Skin of body (tissue), 3 donors: ENCODE measurements at places on chromosomes 2 and 18.

- no peak for DNase-seq
These were observed 262.2 kb upstream of the KLHL29 start for GRCh38 chr2:23122681-23123215.

GRCh38 chr2:224428787-224429440 lies 27.0 kb upstream of the FAM124B start:
- no peak for DNase-seq

DNA sequence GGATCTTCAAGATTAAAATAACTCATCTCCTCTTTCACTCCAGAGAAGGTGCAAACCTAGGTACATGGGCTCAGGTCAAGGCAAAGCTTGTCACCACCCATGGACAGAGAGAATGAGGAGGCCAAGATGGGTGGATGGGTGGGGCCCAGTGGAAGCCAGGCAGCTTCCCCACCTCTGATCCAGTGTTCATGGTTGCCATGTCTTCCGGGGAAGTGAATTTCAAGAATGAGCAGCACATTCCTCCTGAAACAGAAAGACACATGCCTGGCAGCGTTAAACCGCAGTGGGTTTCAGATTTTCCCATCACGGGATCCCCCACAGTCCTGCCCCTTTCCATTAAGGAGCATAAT lies 301.7 kb downstream of the EIPR1 start:
- DNase-seq, result no peak

GRCh38 chr2:71303849-71304248 lies 27.7 kb upstream of the ZNF638 start:
- DNase-seq, result no peak

- DNase-seq, result no peak
These were observed 290.9 kb upstream of the SIX2 start for GRCh38 chr2:45300026-45300750.

DNA sequence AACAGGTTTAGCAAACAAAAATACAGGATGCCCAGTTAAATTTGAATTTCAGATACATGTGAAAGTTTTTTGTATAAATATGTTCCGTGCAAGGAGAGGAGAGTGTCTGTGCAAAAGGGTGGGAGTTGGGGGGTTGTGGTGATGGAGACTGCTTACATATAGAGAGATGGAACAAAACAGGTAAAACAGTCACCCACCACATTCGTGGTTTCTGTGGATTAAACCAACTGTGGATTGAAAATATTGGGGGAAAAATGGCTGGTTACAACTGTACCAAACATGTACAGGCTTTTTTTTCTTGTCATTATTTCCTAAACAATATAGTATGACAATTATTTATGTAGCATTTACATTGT lies 245.7 kb downstream of the TNS1 start:
- DNase-seq, result no peak

- DNase-seq, result no peak
These were observed 374.4 kb downstream of the PTPRM start for GRCh38 chr18:7941533-7941932.

GRCh38 chr2:79964966-79965365 lies 339.6 kb downstream of the LRRTM1 start:
- no peak for DNase-seq

DNA sequence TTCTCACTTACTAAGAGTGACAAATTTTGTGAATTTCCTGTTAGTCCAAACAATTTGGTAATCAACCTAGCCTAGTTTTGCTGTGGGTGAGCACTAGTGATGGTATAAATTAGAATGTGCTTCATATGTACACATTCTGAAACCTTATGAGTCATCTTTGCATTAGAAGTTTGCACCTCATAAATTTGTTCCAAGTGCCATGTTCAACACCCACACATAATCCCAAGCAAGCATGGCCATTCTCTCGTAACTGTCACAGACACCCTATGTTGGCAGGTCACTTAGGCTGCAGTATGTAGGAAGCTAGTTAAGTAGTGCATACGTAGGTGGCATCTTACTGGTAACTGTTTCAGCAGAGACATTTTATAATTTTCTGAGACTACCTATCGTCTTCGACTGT lies 46.9 kb downstream of the NAB1 start:
- no peak for DNase-seq

GRCh38 chr2:3536682-3537632 lies 17.6 kb upstream of the ADI1 start:
- no peak for DNase-seq

- no peak for DNase-seq
These were observed 207.4 kb downstream of the NCK2 start for GRCh38 chr2:105952131-105952530.

DNA sequence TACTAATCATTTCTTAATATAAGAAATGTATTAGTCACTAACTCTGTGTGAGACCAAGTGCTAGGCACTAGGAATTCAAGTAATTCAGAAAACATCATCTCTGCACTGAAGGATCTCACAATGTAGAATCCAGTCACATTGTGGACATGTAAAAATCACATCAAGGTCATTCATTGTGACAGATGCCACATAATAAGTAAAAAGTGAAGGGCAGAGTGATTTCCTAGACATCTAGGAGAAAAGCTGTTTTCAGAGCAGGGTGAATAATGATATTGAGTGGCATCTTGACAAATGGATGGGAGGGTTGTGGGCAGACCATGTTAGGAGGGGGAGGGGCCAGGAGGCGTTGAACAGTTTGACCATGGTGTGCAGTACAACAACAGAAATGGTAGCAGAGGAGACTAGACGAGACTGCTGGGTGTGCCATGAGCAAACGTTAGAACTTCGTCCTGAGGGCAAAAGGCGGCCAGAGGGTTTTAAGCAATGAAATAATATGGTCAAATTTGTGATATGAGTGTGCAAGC lies 93.8 kb downstream of the DTNA start:
- no peak for DNase-seq

DNA sequence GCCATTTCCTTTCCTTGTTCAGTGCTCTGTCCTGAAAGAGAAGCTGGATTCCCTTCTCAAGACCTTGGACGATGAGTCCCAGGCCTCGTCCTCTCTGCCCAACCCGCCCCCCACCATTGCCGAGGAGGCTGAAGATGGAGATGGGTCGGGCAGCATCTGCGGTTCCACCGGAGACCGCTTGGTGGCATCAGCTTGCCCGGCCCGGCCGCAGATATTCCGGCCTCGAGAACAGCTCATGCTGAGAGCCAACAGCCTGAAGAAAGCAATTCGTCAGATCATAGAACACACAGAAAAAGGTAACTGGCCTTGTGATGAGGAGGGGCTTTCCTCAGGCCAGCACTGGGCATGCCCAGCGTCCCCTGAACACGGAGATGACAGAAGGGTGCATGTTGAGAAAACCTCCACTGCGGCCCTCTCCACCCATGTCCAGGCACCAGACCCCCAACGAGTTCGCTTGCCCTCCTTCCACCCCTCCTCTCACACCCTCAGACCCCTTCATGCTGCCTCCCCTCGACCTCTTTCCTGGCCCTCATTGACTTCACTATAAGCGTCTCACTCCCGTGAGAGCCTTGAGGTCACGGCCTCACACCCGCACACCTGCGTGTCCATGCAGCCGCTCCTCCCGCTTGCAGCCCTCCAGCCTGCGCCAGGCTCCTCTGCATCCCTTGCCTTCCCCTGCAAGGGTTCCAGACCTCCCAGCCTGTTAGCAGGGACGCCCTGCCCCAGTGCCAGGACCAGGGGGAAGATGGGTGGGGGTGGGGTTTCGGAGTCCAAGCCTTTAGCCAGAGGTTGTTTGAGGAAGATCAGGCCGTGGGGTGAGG lies 95.0 kb downstream of the DGKD start:
- no peak for DNase-seq

DNA sequence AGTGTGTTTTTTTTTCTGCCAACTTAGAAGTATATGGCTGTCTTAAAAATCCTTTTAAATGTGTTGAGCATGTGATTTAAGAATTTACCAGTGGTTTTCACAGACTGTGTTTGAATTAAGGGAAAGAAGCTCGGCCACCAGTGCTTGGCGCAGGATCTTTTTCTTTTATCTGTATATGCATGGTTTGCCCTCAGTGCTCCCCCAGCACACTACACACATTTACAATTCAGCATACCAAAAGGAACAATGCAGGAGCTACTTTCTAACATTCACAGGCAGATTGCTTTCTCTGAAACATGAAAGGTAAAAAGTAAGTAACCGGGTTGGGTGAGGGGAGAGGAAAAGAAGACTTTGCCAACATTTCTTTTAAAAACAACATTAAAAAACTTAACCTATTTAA lies 3.9 kb downstream of the SALL3 start:
- DNase-seq, result no peak

DNA sequence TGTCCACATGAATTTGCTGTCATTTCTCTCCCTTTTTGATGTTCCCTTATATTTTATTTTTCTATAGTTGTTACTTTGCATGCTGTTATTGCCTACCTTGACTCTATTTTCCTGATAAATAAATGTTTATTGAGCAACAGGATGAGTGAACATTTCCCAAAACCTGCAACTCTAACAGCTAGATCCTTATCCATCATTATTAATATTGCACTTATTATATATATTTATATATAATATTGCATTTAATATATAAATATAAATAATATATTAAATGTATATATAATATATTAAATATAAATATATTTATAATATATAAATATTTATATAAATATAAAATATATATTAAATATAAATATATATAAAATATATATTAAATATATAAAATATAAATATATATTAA lies 436.1 kb upstream of the MMADHC start:
- DNase-seq, result no peak

- DNase-seq, result no peak
These were observed 19.8 kb downstream of the FAM171B start for GRCh38 chr2:186713691-186714090.

DNA sequence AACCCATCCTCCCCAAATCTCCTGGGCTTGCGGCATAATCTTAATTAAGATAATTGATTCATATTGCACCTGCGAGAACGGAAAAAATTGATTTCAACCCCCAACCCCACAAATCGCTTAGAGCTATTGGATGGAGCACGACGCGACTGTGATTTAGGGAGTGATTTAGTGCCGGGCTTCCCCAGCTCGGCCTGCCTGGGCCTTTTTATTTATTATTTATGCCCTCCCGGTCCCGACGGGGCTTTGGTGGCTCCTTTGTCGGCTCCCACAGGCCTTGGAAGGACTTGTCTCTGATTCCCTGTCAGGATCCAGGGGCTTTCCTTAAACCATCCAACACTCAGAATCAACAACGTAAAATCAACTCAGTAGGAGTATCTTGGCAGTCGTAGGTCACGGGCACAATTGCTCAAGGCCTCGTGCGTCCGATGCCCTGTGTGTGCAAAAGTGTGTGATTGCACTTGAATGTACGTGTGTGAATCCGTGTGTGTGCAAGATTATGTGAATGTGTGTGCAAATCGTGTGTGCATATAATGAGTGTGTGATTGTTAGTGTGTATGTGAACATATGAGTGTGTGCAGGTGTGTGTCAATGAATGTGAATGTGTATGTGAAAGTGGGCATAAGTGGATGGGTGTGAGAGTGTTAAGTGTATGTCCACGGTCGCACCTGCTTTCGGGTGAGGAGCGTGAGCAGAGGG lies 4.3 kb upstream of the NEUROD1 start:
- DNase-seq, result no peak

GRCh38 chr2:176056406-176056805 lies 27.4 kb downstream of the EVX2 start:
- no peak for DNase-seq

DNA sequence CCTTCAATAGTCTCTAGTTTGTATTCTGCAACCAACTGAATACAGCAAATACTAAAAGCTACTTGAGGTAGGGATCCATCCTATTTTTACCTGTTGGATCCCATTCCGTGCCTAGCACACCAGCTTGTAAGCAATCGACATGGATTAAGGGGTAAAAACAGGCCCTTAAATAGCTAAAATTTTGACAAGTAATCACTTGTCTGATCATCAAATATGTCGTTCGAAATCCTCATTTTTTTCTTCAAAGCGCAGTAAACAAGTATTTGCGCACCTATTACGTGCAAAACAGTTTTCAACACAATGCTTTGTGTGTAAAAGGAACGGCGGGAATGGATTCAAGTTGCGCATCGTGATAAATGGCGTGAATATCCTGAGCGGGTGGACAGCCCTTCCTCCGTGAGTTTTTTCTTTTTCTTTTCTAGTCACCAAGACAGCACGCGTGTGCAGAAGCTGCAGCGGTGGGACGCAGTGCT lies 1.4 kb upstream of the ACVR2A start:
- no peak for DNase-seq

- no peak for DNase-seq
These were observed 51.7 kb downstream of the SOS1 start for GRCh38 chr2:39069136-39069515.

- DNase-seq, result no peak
These were observed 57.6 kb downstream of the DYSF start for GRCh38 chr2:71510938-71511337.

- no peak for DNase-seq
These were observed 90.6 kb downstream of the PAX3 start for GRCh38 chr2:222208010-222208690.

DNA sequence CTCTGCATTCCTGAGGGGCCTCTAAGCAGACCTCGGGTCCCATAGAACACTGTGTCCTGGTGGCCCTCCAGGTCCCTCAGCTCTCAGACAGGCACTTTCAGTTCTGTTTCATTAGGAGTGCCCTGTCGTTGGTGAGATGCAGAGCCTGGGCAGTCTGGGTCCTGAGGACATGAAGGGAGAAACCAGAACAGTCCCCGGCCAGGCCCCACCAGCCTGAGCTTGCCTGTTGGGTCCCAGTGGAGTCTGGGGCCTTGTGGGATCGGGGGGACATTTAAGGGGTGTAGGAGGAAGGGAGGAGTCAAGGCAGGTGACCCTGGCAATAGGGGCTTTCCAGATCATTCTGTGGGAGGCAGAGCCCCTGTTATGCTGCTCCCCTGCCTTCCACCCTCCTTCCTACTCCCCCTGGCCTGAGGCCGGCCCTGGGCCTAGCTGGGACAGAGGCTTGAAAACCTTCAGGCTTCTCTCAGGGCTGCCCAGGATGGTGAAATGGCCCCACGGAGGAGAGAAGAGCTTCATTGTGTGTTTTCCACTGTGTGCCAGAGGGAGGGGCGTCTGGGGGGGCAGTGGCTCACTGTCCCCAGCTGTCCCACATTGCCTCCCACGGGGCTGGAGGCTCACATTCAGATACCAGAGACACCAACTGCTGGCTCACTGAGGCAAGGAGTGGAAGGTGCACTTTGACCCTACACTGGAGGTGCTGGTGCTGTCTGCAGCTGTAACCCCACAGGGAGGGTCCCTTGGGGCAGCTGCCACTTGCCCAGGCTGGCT lies 26.6 kb upstream of the CATIP start:
- no peak for DNase-seq

- DNase-seq, result no peak
These were observed 65.0 kb downstream of the NFATC1 start for GRCh38 chr18:79460481-79461300.

DNA sequence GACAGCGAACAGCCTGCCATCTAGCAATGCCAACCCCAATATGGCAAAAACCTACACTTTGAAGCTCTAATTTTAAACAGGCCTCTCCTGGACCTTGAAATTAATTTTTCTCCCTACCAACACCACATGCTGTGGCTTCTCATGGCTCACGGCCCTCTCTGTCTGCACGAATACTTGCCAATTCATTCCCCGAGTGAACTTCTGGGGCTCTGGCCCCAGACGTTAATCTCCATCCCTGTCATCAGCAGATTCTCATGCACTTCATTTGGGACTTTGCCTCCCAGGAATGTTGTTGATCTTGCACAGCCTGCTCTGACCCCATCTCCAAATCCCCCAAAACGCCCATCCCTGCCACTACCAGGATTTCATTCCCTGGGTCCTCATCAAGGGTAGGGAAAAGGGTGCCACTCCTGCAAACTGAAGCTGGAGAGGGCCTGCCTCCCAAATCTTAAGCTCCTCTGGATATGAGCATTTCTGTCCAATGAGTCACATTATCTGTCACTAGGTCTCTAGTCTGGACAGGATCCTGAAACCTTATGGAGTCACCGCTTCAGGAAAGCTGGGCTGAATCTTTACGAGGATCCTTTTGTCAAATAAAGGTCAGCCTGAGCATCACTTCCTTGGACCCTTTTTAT lies 10.4 kb downstream of the FIGLA start:
- no peak for DNase-seq

- no peak for DNase-seq
These were observed 38.9 kb downstream of the SYT4 start for GRCh38 chr18:43238429-43238828.
